ENCODE measurements at places on chromosomes 5 and 9. TPM values are rescaled to one million over a fixed set of nuclear protein-coding genes. Genes with fewer than 3 reads are reported as not detected.

Gene SNAPC4
- polyA plus RNA-seq = 5.4 TPM

Gene NR5A1
- not detected for polyA plus RNA-seq

Gene GEMIN5
- polyA plus RNA-seq = 15.3 TPM

Gene GALNT12
- 2.0 TPM for polyA plus RNA-seq

Gene FOXD4L3
- polyA plus RNA-seq = 0.29 TPM

Gene SOX30
- 0.42 TPM for polyA plus RNA-seq

Gene AQP3
- polyA plus RNA-seq = 5.3 TPM

DNA sequence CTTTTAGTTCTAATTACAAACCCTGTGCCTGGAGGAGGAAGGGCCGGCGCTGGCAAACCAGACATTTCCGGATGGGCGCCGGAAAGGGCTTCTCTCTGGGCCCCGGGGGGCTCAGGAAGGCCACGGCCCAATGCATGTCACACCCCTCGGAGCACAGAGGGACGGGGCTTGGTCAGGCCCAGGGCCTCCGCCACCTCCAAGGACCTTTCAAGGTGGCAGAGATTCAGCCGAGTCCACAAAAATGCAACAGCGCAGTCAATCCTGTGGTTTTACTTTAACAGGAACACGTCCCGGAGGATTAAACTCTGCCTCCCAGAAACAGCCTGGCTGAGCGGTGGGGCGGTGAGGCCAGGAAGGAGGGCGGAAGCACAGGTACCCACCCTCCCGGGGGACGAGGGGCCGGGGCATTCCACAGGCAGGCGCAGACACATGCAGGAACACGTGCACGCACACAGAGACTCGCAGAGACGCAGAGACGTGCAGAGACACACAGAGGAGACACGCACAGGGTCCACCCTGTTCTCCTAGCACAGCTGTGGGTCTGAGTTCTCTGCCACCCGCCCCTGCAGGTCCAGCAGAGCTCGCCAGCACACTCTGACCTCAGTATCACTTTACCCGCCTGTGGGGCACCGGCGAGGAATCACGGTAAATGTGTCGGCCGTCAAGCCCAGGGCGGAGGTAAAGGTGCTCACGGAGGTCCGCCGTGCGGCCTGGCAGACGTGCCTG lies 23.0 kb downstream of the SLC9A3 start:
- no peak for DNase-seq

DNA sequence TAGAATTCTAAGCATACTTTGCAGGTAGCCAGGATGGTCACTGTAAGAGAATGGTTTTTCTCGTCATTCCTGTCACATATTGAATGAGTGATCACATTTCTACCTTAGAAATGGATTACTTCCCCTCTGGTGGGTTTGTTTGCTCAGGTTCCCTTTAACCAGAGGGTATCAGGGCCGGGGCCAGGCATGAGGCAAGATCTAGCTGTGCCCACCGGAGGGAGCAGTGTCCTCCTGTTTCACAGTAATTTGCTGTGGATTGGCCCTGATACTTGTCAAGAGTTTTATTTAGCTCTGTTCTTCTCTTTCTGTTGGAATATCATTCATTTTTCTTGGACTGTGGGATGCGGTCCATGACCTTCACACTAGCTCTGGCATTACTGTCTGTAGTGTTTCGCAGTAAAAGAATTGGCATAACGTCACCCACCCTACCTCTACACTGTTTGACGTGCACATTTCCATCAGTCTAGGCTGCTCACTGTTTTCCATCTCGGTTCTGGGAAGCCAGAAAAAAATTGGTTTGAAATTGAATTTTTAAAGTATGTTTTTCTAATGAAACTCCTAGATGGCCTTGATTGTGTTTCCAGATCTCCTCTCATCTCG lies 42.4 kb upstream of the ZBED3 start:
- DNase-seq = no peak

DNA sequence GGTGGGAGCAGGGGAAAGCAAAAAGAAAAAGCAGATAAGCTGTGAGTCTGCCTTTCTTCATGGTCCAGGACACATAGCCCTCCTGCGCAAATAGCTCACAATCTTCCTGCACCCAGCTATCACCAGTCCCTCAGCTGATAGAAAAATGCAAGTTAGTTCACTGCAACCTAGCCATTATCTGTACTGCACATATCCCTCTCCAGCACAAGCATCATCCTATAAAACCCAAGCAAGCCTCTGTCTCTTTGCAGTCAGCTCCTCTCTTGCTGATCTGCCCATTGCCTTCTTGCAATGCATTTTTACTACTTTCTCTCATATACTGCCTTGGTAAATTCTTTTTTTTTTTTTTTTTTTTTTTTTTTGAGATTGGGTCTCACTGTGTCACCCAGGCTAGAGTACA lies 20.0 kb upstream of the MSANTD3 start:
- no peak for DNase-seq

DNA sequence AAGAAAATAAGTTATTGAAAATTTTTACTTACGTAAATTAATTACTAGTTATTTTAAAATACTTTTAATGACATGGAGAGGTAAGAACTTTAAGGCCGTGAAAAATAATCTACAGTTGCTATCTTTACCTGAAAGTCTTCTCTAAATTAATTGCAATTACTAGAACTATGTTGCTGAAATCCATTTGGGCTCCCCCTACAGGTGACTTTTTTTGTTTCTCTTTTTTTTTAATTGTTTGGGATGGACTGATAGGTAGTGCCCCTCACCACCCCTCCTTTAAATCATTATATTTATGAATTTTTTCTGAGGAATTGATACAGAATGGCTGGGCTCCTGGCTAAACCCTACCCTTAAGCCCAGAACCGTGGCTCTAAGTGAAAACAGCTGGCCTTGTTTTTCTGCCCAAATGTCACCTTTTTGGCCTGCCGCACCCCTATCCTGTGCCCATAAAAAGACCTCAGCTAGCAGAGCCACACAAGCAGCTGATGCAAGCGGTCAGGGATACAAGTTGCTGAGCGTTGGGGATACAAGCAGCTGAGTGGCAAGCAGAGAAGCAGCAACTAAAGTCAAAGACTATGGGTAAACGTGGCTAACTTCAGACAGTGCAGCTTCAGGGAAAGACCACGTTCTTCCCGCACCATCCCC lies 315.2 kb upstream of the ACO1 start:
- DNase-seq = no peak

- DNase-seq = no peak
Measured at GRCh38 chr5:6780802-6781391, 67.7 kb downstream of the TENT4A start.

GRCh38 chr9:107131108-107131799 lies 151.8 kb upstream of the RAD23B start:
- no peak for DNase-seq

GRCh38 chr9:105141146-105141975 lies 103.1 kb upstream of the SLC44A1 start:
- no peak for DNase-seq

GRCh38 chr5:82408033-82408432 lies 129.9 kb upstream of the RPS23 start:
- DNase-seq = no peak

DNA sequence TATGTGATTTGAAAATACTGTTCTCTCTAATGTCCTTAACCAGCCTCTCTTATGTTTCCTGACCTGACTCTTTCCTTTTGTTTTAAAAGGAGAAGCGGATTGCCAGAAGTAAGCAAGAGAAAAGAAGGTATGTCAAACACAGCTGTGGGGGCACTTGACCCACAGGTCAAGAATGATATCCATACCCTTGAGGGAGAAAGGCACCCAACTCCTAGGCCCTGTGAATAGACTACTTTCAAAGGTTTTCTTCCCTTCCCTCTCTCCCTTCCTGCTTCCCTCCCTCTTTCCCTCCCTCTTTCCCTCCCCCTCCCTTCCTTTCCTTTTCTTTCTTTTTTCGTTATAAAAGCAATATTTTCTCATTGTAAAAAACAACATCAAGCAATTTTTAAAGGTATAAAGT lies 306.8 kb downstream of the TRPM3 start:
- DNase-seq = no peak

DNA sequence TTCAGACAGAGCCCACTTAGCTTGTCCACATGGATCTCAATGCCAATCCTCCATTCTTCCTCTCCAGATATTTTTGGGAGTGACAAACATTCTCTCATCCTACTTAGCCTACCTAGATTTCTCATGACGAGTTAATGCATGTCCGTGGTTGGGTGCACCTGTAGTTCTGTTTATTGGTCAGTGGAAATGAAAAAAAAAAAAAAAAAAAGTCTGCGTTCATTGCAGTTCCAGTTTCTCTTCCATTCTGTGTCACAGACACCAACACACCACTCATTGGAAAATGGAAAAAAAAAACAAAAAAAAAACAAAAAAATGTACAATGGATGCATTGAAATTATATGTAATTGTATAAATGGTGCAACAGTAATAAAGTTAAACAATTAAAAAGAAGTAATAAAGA lies 59.0 kb downstream of the BASP1 start:
- no peak for DNase-seq

DNA sequence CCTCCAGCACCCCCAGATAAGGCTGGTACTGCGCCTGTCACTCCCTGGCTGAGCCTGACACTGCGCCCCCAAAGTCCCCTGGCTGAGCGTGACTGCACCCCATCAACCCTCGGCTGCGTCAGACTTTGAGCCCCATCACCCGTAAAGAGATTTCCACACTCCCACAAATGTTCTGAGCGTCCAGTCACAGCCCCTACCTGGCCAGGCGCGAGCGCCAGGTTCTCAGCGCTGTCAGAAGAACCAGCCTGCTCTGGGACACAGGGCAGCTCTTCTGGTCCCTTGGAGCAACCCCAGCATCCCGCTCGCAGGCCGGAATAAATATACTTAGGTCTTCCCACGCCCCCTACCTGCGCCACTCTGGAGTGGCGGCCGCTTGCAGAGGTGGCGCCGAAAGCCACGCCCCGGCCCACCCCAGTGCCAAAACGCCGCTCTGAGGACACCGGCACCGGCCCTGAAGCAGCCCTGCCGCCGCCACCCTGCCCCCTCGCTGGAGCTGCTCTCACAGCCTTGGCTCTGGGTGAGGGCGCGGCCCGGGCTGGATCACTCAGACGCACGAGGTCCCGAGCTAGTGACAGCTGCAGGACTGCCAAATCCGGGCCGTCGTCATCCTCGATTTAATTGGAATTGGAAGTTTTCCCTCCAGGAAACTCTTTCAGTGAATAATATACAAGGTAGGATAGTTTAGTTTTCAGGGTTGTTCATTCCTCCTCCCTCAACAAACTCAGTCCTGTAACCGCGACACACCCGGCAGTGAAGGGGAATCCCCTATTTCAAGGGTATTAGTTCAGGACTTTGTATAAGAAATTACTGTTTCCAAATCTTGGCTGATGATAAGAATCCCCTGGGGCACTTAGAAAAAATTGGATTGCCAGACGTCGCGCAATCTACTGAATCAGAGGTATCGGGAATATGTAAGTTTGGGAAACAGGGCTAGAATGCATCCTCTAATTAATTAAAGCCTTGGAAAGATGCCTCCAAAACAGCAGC lies 1.2 kb upstream of the CEMIP2 start:
- DNase-seq = no peak

DNA sequence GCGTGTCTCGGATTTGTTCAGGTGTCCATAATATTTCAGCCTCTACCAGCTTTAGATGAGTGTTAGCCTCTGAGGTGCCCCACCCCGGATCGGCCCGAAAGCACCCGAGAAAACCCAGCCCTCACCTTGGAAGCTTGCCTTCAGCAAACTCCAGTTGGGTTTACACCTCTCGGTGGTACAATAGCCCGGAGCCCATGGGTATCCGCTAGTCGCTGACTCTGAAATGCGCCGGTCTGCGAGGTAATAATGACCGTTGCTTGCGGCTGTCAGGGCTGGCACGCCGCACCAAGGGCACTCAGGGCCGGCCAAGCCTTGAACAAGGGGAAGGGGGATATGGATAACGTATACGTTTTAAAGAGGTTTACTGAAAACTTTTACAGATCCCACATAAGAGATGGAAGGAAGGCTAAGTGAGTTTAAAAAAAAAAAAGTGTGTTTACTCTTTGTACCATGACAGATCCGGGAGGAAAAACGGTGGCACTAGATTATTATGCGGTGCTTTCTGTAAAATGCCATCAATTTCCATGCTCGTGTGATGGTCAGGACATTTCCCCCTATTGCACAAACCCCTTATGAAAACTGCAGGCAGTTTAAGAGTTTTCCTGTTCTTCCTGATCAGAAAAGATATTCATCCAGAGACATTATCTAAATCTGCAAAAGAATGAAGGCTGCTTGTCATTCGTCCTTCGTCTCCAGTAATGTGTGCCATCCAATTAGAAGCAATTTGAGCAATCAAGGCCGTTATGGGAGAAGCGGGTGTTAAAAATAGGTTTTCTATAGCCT lies 124.2 kb downstream of the TMEM161B start:
- no peak for DNase-seq

DNA sequence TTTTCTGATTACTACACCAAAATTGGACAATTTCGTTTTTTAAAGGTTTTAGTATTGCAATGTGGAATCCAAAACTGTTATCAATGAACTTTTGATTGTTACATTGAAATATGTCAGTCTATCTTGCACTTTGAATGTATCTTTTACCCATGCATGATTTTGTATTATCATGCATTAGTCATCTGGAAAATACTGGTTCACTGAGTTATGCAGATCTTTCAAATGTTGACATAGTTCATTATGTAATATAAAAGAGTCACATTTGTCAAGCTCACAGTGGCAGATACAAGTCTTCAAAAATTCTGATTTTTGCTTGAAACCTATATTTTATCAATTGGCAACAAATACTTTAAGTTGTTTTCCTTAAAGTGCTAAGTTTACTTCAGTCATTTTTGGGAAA lies 85.2 kb downstream of the NR3C1 start:
- no peak for DNase-seq

GRCh38 chr5:69404659-69405330 lies 10.1 kb upstream of the MARVELD2 start:
- DNase-seq = no peak

DNA sequence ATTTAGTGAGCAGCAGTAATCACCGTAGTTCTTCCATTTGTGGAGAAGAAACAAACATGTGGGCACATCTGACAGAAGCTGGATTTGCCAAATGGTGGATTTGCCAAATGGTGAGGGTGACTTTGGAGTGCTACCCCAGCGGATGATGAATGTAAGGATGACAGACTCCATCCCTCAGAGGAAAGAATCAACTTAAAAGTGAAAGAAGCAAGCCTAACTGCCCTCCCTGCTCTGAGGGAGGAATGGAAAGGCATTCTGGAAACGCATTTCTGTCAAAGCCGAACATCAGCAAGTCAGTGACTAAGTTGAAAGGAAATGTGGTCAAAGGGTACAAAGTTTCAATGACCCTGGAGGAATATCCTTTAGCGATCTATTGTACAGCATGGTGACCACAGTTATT lies 143.5 kb downstream of the GPBP1 start:
- DNase-seq = no peak

DNA sequence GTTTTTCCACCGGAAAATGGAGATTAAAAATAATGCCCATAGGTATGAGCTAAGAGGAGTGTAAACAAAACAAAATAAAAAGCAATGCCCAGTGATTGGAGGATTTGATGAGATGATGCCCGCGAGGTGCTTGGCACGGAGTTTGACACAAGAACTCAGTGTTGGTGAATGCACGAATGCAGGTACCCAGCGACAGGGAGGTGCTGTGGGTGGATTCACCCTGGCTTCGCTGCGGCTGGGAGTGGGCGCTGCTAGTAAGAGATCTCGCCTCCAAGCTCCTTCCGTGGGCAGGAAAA lies 526 bp upstream of the STXBP1 start:
- DNase-seq = no peak

- no peak for DNase-seq
Measured at GRCh38 chr9:123487944-123488548, 132.0 kb downstream of the CRB2 start.

- DNase-seq = no peak
Measured at GRCh38 chr5:83715236-83716065, 5.2 kb downstream of the HAPLN1 start.

Data from forelimb muscle (tissue), 1 donor.